ENCODE measurements at places on chromosomes 3 and 15.
A peak's percentile ranks its signal among the peaks of the same experiment; 100 is the strongest.

DNA sequence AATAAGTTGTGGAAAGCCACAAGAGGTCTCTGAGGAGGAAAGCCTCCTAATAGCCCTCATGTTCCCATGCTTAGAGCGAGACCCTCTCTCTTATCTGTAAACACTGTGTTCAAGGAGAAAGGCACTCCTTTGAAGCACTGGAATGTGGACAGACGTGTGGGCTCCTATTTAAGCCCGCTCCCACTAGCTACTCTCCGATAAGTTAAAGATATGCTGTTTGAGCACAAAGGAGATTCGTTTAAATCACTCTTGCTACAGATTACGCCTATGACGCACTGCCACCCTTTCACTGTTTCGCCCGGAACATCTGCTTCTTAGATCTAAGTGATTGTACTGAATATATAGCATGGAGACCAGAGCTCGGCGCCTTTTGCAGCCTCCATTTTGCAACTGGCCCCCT is 57.8 kb upstream of the FAM3D start:
- no peak for DNase-seq

- DNase-seq = no peak
Observed at GRCh38 chr3:46335541-46335940, 18.4 kb upstream of the CCR2 start.

- DNase-seq = no peak
Observed at GRCh38 chr3:62602987-62603386, 229.6 kb upstream of the FEZF2 start.

- DNase-seq = no peak
Observed at GRCh38 chr15:71780115-71780976, 30.0 kb upstream of the NR2E3 start.

GRCh38 chr3:113214917-113215595 is 3.7 kb downstream of the BOC start:
- peak; percentile 20 for DNase-seq

DNA sequence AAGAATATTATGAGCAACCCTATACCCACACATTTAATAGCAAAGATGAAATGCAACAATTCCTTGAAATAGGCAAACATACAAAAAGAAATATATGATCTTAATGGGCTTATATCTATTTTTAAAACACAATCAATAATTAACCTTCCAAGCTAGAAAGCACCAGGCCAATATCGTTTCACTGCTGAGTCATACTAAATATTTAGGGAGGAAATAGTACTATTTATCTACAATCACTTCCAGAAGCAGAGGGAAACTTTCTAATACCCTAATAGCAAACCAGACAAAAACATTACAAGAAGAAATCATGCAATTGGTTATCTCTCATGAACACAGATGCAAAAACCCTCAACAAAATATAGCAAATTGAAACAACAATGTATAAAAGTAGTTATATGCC is 207.8 kb downstream of the MTHFS start:
- DNase-seq = no peak

DNA sequence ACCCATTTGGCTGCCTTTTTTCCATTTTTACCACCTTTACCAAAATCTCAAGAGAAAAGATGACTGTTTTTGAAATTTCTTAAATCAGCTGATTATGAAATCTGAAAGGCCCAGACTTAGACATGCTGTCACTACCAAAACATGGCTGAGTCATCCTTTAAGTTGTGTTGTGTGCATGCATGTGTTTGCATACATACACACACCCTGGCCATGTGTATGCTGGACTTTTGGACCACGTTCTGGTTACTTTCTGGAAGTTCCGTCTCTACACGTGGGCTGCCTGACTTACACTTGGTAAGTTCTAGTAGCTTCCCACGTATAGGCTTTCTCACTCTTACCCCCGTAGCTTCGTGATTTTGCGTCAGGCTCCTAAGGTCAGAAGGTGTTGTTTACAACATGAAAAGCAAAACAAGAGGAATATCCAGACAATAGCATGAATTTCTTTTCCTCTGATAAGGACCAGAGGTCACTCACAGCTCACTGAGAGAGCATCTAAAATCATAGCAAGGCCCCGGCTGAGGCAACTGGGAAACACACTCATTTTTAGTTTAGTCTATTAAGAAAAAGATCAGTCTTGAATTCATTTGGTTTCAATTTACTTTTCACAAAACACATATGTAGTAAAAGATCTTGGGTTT is 62.4 kb downstream of the COL8A1 start:
- no peak for DNase-seq

DNA sequence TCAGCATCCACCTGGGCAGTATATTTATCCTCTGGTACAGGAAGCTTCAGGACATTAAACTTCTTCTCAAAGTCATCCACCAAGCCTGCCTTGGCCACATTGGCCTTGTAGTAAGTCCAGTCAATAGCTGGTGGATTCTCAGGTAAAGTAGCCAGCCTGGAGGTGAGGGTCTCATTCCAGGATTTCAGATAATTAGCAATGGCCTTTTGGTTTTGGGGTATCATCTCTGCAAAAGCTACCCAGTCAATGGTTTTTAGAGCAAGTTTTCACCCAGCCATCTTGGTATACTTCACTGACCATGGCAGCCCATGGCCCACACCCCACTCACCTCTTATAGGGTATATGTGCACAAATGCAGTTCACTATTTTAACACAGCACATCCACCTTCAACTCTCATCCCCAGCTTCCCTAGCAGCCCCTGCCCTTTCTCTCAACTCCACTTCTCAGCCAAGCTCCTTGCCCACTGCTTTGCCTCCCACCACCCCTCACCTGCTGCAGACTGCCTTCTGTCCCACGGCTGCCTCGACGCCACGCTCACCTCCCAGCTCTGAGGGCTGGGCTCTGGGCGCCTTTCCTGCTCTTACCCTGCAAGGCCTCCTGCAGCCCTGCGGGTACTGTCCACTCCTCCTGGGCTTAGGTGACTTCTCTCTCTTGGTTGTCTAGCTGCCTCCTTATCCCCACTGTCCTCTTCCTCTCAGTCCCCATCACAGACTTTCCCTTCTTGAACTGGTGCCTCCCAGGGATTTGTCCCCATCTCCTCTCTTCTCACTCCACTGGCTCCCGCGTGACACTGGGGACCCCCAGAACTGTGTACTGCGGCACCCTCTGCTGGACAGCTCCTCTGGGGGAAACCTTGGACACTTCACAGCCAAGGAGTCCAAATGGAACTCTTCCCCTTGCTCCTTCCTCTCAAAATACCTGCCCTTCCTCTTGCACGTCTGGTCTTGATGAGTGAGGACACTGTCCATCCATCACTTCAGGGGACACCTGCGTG is 1.7 kb upstream of the TGM5 start:
- DNase-seq = no peak

DNA sequence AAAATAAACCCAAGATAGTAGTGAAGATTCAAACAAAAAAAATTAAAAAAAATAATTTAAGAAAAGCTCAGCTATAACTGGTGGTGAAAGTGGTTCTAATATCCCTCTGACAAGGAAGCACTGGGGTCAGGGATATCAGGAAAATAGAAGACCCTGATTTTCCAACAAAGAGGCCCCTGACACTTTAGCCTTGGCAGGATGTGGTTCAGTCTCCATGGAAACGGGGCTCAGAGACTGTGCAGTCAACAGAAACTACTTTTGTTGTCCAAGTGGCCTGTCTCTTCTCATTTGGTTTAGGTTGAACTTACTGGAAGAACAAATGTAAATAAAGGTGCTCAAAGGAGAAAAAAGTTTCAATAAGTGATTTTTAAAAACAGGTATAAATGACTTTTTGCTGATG is 27.2 kb downstream of the INTS14 start:
- no peak for DNase-seq

DNA sequence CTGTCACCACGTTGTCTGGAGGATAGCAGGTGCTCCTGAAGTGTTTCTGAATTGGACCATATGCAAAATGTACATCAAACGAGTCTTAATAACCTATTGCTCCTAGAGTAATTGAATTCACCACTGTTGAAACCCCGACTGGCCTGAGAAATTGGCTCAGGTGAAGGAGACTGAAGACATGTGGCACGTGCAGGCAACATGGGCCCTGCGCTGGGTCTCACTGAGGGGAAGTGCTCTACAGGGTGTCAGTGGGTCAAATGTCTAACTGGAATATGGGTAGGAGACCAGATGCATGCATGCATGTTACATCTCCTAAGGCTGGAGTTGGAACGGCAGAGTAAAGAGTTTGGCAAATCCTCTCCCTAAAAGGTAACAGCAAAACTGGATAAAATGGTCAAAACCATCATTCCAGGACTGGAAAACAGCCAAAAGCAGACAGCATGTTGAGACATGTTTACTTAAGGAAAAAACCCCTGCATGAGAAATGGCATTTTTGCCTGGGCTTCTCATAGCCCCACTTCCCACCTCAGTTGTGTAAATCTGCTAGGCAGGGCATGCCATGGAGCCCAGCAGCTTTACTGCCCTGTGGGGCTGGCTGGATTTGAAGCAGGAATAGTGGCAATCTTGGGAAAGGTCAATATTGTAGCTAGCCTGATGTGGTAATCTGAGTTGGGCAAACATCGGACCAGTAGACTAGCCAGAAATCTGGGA is 131.3 kb downstream of the TJP1 start:
- DNase-seq = no peak

DNA sequence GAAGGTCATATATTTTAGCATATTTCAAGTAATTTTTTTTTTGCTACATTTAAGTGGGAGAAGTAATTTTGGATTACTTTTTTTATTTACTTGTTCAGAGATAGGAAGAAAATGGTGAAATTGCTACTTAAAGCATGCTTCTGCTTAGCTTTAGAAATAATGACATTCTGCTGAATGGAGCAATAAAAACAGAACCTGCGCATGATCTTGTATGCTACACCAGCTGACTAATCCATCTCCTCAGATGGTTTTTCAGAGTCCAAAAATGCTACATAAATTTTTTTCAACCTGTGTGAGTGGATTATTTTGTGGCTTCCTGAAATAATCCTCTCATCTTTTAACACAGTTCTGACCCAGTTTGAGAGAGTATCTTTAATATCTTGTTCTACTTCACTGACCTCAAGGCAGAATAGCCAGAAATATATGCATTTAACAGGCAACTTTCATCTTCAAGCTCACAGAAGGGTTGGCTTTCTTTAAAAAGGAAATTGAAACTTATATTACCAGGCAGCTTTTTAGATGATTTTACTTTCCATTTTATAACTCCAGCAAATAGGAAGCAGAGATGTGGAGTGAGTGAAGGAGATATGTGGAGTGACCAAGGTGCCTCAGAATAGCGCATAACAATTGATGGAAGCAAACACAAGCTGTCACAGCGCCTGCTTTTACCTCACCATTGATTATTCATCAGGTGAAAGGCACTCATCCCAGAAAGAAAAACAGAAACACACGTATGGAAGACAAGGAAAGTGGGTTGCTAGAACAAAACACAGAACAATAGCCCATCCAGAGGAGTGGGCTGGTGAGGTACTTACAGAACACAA is 136.6 kb downstream of the TGFBR2 start:
- no peak for DNase-seq

DNA sequence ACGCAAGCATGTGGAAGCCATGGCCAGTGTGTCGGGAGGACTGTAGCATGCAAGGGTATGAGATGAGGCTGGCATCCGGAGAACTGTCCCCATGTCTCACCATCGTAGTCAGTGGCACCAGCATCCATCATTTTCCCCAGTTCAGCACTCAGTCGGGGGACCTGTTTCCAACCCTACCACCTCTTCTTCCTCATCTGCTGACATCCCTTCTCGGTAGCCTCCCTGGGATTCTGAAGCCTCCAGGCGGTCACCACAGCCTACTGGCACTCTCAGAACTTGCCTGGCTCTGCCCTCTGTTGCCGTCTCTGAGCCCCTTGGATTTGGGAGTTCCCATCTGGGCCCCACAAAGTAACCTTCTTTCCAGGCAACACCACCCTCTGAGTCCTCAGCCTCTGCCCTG is 131.1 kb upstream of the ABHD17C start:
- DNase-seq = no peak

- no peak for DNase-seq
Observed at GRCh38 chr3:28171962-28172361, 69.5 kb upstream of the CMC1 start.

GRCh38 chr3:64686446-64686908 is 1.3 kb downstream of the ADAMTS9 start:
- no peak for DNase-seq

GRCh38 chr3:53255423-53255774 is 423 bp downstream of the TKT start:
- no peak for DNase-seq

- DNase-seq = no peak
Observed at GRCh38 chr3:186442162-186442561, 80.1 kb upstream of the DGKG start.

- no peak for DNase-seq
Observed at GRCh38 chr3:72625602-72626337, 222.5 kb downstream of the SHQ1 start.

DNA sequence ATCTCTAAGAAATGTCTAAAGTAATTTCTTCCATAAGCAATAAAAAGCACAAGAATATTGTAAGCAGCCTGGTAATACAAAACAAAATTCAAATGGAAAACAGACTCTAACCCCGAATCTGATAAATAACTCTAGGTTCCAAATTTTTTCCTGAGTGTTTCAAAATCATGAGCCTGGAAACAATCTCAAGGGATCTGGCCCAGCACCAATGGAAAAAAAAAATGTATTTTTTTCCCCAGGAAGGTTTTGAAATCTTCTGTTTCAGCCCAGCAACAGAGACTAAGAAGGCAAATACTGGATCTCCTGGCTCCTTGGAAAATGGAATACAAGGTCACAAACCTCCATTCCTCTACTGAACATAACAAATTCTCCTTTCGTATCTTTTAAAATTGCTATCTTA is 13.0 kb downstream of the TBC1D2B start:
- no peak for DNase-seq

GRCh38 chr15:101193806-101194545 is 57.9 kb downstream of the CHSY1 start:
- DNase-seq = no peak

DNA sequence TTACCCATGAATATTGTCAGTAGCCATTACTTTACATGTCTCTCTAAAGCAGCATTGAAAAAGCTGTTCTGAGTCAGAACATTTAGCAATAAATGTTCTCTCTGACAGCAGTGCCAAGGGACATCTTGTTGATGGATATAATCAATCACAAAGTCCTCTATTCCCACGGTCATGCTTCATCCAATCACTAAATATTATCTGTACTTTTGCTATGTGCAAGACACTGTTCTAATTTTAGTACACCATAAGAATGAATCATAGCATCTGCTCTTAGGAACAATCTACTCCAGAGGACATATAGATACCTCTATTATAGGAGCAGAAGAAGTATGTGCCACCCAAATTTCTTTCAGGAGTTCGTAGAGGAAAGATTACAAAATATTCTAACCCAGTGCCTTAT is 142.5 kb upstream of the MBNL1 start:
- no peak for DNase-seq

- no peak for DNase-seq
Observed at GRCh38 chr15:59644756-59645155, 12.6 kb downstream of the GTF2A2 start.

- no peak for DNase-seq
Observed at GRCh38 chr3:52221563-52222318, 3.7 kb downstream of the TLR9 start.

- no peak for DNase-seq
Observed at GRCh38 chr3:125014570-125015179, 41.1 kb downstream of the HEG1 start.

GRCh38 chr15:92074101-92074500 is 220.6 kb downstream of the SLCO3A1 start:
- DNase-seq = no peak

GRCh38 chr15:96087180-96087884 is 243.2 kb upstream of the NR2F2 start:
- no peak for DNase-seq

- DNase-seq = no peak
Observed at GRCh38 chr3:16171825-16172224, 2.7 kb upstream of the GALNT15 start.

- DNase-seq = no peak
Observed at GRCh38 chr3:124529826-124530571, 200.3 kb upstream of the UMPS start.
